Stimulated activated CD4-positive, alpha-beta T cell treated with anti-CD3 and anti-CD28 coated beads, Interleukin-1b, Interleukin-23, amount 100 ng/mL, for 48 hours (primary cell): ENCODE measurements at places on chromosomes 7 and 10.
A peak's percentile ranks its signal among the peaks of the same experiment; 100 is the strongest.

GRCh38 chr7:33155811-33156210 lies 26.4 kb downstream of the BBS9 start:
- no peak for DNase-seq

GRCh38 chr10:17783751-17784150 lies 25.4 kb upstream of the MRC1 start:
- no peak for DNase-seq

- DNase-seq: no peak
Measured at GRCh38 chr7:40884241-40884640, 749.4 kb downstream of the SUGCT start.

DNA sequence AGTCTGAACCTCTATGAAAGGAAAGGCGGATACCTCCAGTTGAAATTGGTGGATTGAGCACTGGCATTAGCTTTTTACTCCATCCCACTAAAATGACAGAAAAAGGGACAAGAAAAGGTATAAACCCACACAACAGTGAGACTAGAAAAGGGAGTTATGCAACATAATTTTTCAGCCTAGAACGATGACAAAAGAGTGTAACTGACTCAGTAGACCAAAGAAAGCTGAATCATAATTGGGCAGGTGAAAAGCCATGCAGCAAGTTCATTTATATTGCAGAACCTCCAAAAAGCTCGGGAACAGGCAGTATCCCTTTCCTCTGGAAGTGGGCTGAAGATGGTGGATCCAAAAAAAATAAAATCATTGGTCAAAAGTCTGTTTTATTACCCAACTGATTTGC lies 30.5 kb upstream of the ZCCHC24 start:
- DNase-seq: no peak

DNA sequence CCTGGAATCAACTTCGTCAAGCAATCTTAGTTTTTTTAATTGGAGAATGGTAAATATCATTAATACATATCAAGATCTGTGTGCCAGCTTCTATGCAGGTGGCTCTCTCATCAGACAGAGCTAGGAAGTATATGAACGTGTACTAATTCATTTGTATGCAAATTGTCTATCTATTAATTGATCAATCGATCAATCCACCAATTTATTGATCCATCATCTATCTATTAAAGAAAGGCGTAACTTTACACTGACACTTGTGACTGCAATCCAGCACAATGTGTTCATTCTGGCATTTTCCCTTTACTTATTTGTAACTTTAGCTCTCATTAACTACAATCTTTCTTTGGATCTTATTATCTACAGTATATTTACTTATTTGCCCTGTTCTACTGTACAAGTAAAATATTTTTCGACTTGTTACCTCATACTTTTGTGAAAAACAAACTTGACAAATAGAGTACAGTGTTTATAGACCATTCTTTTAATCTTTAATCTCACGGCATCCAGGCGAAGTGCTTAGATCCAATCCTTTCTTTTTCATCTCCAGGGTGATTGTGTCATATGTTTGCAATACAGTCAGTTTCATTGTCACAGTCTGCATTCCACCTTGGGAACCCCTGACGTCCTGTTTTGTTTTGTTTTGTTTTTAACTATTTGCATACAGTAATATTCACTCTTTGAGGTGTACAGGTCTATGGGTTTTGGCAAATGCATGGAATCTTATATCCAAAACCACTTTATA lies 22.0 kb upstream of the GHRHR start:
- no peak for DNase-seq

- peak; percentile 30 for DNase-seq
Measured at GRCh38 chr7:4204513-4205165, 477.5 kb upstream of the FOXK1 start.

GRCh38 chr10:115093776-115094408 lies 727 bp downstream of the ATRNL1 start:
- DNase-seq: peak; percentile 2

DNA sequence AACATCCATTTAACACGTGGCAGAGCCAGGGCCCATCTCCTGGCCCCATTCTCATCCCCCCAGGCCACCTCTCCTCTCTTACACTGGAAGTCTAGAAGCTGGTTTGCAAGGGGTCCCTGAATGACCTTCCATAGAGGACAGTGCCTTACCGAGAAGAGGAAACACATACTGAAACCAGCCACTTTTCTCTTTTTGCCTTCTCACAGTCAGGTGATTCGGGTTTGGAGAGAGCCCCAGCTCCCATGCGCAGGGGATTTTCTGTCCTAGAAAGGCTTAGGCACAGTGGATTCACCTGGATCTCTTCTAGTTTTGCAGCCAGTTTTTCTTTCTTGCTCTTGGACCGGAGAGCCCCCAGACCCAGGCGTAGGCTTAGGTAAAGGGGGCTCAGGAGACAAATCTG lies 334.1 kb upstream of the C7orf33 start:
- DNase-seq: no peak

DNA sequence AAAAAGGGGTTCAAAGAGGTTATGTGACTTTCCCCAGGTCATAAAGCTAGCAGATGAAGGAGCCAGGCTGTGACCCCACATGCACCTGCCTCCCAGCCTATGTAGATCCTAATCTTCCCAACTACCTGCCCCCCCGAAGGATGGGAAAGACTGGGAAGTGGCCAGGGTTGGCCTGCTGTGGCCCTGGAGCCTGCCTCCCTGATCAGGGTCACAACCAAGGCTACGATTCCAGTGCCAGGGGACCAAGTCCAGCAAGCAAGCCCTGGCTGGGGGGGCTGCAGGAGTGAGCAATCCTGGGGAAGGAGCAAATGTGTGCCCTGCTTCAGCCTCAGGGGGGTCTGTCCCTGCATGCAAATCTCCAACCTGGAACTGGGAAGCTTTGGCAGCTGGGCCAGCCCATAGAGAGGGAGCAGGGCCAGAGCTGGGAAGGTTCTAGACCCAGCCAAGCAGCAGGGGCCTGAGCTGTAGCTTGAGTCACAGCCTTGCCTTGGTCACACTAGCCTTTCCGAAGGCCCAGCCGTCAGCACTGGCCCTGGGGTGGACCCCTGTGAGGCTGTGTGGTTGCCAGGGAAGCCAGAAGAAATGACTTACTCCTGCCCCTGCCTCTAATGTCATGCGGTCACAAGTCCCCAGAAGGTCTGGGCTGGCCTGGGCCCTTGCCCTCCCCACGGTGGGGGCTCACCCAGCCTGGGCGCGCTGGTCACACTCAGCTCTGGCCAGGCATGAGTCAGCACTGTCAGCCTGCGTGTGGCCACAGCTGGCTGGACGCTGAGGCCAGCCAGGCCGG lies 96.4 kb upstream of the ZMIZ1 start:
- DNase-seq: no peak

DNA sequence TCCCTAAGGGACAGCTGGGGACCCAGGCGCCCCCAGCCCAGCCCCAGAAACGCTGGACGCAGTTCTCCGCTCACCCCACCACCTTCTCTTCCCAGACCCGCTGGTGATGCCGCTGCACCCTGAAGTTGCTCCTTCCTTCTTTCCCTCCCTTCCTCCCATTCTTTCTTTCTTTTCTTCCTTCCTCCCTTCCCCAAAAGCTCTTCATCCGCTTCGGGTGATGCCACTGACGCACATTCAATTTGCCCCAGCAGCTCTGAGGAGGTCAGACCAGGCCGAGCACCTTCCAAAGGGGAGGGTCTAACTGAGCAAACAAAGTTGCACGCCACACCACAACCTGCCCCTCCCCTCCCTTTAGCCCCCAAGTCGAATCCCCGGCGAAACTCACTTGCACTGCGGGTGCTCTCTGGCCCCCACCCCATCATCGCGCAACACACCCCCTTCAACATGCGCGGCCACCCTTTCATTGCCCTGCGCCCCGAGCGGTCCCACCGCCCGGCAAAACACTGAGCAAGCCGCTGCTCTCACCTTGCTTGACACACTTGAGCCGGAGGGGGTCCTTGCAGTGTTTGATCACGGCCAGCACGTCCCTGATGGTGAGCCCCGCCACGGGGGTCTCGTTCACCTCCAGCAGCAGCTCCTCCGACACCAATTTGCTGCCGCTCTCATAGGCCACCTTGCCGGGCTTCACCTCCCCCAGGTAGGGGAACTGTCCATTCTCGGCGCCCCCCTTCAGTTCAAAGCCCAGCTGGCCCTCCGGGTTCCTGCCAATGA lies 787 bp downstream of the MAGI2 start:
- DNase-seq: no peak

- no peak for DNase-seq
Measured at GRCh38 chr10:128540128-128540762, 414.0 kb upstream of the MKI67 start.

- no peak for DNase-seq
Measured at GRCh38 chr7:102167254-102167653, 119.4 kb upstream of the SH2B2 start.

DNA sequence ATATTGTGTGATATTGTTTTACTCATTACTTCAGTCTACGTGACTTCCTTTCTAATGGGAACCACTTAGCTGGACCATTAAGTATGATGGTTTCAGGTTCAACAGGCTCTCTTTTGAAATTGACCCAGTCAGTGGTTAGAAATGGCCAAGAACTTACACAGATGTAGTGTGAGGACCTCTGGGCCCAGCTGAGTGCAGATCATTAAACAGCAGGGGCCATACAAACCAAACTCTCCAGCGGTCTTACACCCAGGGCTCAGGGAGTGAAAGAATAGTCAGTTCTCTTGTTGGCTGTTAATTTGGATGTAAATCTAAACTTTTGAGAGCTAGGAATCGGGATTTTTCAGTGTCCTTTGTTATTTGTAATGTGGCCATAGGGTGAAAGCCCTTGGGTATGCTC lies 107.3 kb downstream of the CELF2 start:
- DNase-seq: no peak

DNA sequence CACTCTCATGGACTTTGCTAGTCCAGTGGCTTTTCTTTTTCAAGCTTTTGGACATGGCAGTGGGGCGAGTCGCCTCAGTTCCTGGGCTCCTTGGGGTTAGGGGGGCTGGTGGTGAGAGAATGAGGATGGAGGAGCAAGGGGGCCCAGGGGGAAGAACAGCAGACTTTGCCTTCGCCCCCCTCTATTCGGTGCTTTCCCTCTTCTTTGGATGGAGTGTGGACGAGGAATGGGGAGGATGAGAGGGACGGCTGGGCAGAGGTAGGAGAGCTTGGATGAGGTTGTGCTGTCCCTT lies 255 bp downstream of the MAGI2 start:
- no peak for DNase-seq

DNA sequence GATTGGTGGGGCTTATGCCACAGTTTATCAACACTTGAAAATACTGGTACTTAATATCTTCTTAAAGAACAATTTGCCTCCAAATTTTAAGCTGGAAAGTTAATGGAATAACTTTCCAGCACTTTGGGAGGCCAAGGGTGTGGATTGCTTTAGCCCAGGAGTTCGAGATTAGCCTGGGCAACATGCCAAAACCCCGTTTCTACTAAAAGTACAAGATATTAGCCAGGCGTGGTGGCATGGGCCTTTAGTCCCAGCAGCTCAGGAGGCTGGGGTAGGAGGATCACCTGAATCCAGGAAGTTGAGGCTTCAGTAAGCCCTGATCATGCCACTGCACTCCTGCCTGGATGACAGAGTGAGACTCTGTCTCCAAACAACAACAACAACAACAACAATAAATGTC lies 56.0 kb downstream of the PRF1 start:
- no peak for DNase-seq

DNA sequence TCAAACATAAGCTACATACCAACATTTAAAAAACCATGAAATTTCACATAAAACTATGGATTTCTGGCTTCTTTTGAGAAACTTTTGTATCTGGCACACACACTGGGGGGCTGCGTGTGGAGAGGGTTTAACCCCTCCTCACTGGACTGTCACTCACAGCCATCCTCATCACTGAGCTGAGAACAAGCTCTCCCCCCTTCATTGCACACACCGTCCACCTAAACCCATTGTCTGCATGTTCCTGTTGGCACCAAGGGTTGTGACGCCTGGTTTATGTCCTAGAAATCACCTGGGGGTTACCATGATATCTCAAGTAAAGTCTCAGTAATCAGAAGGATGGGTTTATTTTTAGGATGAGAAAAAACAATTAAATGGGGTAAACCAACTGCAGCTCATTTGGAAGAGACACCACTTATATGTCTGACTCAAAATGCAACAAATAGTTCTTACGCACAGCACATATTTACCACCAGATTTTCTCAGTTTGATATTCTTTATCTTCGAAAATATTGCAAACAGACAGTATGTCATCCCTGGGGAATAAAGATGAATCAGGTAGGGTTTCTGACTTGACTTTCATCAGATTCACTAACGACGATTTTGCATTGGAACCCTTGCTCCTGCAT lies 218.5 kb upstream of the KLF6 start:
- DNase-seq: no peak

DNA sequence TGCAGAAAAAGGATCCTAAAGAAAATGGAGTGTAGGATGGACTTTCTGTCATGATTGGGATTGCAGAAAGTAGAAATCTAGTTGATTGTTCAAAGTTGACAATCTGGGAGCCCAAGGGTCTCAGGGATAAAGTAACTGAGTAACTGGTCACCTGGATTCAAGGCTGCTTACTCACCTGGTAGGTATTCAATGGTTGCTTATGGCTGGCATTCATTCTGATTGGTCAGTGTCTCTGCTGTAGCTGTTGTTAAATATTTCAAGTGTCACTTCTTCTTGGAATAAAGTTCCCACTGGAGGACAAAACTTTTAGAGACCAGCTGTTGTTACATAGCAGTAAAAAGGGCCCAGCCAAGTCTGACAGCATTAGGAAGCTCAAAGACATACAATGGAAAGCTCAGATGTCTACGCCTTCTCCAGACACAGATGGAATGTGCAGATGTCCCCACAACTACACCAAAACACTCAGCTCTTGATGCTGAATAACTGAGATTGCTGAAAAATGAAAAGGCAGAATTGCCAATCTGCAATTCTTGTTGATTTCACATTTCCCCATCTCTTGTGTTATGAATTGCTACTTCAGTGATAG lies 106.9 kb downstream of the ZNF467 start:
- DNase-seq: no peak

DNA sequence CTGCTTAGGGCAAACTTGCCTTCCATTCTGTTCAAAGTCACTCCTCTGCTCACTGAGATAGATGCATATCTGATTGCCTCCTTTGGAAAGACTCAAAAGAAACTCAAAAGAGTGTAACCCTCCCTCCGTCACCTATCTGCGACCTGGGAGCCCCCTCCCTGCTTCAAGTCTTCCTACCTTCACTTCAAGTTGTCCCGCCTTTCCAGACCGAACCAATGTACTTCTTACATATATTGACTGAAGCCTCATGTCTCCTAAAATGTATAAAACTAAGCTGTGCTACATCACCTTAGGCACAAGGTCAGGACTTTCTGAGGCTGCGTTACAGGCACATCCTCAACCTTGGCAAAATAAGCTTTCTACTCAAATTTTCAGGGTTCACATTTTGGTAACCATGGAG lies 77.4 kb upstream of the C1GALT1 start:
- DNase-seq: no peak

- DNase-seq: no peak
Measured at GRCh38 chr10:118908557-118909256, 120.8 kb upstream of the NANOS1 start.

DNA sequence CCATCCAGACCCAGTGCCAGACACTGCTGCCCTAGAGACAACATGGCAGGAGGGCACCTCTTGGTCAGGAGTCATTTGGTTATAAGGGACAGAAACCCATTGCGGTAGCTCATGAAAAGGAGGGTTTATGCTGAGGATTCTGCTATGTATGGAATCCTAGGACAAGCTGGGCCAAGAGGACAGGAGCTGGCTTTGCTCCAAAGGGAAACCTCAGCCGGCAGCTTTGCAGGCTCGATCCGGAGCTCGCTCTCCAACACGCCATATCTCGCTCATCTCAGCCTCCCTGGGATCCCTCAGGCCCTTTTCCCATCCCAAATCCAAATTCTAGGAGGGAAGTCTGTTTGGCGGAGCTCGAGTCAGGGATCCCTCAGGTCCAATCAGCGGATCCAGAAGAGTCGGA lies 345.7 kb downstream of the GLRX3 start:
- no peak for DNase-seq

- DNase-seq: no peak
Measured at GRCh38 chr7:45401851-45402250, 172.3 kb upstream of the ADCY1 start.

- no peak for DNase-seq
Measured at GRCh38 chr7:151233804-151234203, 1.5 kb downstream of the CHPF2 start.
